Suppressor macrophage (primary cell): ENCODE measurements at places on chromosomes 4 and X.

- no peak for DNase-seq
These were observed 35.8 kb downstream of the BCOR start for GRCh38 chrX:40061871-40062524.

DNA sequence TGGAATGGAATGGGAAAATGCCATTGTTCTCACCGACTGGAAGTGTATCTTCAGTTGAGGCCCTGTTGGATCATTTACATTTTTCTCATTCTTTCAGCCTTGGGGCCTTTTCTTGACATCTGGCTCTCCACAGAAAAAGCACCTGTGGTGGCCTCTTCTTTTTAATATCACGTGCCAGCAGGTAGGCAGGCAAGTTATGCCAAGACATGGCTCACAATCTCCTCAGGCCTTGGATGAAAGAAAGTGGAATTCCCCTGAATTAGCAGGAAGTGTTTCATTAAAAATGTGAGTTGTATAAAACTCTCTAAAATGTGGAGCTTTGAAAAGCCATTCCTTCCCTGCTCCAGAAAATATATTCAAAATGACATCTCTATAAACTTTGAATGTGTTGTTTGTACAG is 122.1 kb downstream of the FRAS1 start:
- no peak for DNase-seq

GRCh38 chrX:2340991-2341390 is 159.8 kb downstream of the DHRSX start:
- no peak for DNase-seq

- DNase-seq = no peak
These were observed 248.2 kb downstream of the EPHA5 start for GRCh38 chr4:65422109-65422508.

- no peak for DNase-seq
These were observed 174.2 kb downstream of the BTC start for GRCh38 chr4:74619931-74620702.
